ENCODE measurements at places on chromosomes 3 and 15.

DNA sequence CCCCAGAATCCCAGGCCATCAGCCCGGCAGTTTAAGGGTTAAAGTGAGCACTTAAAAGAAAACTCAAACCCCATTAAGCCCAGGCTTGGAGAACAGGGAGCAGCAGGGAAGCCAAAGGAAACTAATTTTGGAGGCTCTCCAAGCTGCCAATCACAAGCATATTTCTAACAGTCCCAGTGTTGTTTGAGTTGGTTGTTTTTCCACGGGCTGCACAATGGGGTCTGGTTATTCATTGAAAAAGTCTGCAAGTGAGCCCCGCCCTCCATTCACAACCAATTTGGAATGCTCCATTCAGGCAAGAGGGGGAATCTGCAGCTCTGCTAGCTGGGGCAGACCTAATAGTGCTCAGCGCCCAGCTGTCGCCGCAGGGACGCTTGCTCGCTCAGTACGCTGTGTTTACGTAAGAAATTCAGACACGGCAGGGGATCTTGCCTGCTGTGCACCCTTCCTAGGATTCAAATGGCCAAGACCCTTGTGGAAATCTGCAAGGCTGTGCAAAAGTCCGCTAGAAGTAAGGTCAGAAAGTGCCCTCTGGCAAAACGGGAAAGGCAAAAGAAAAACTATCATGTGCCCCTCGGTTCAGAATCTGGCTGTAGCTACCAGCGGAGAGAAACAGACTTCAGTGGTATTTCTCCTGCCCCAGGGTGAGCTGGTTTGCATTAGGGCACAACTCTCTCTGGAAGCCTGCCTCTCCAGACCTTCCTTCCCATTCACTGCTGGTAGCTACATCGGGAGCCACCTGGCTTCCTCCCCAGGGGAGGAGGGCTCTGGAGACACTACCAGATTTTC lies 11.0 kb downstream of the ETV5 start:
- peak; percentile 14 for DNase-seq

DNA sequence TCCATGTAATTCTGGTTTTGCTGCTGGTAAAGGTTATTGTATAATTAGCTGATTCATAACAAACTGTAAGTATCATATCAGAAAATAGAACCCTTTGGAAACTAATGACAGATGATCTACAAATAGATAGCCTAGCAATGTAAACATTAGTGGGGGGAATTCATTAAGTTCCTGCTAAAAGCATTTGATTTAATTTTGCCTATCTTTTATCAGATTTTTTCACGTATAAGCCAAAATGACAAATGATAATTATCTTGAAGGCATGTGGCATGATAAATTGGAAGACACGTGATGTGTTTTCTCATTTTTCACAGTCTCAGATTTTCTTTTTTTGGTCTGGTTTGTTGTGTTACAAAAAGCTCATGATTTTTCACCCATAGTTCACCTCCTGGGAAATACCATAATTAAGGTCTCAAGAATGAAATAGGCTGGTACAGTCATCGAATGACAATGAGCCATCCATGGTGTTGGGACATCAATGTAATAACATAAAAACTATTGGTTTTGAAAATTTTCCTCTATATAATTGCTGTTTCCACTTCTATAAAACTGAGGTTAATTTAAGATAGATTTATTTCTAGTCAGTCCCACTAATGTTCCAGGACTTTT lies 325.9 kb upstream of the TBL1XR1 start:
- DNase-seq, result no peak

GRCh38 chr3:170228093-170228766 lies 6.0 kb downstream of the PRKCI start:
- DNase-seq, result no peak

- DNase-seq, result no peak
Observed at GRCh38 chr3:193821151-193821668, 228.2 kb downstream of the OPA1 start.

DNA sequence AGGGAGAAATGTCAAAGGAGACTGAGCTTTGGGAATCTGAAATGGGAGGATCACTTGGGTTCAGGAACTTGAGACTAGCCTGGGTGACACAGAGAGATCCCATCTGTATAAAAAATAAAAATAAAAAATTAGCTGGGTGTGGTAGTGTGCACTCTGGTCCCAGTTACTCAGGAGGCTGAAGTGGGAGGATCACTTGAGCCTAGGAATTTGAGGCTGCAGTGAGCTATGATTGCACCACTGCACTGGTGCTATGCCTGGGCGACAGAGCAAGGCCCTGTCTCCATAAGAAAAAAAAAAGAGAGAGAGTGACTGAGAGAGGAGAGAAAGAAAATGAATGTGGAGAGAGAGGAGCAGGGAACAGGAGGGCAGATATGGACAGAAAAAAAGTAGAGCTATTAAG lies 72.8 kb downstream of the SENP2 start:
- no peak for DNase-seq

DNA sequence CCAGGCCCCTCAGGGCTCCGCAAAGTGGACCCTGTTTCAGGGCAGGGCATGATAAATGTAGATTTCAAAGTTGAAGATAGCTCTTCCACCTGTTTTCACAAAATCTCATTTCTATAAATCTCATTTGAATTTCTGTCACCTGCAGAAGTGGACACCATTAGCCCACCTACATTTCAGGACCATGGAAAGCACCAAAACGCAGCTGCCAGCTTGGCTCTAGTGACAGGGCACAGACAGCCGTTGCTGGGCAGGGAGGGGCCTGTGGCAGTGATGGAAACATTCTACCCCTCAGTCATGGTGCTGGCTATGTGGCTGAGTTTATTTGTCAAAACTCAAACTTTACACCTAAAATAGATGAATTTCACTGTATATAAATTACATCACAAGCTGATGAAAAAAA lies 40.4 kb downstream of the PRR23E start:
- DNase-seq, result no peak

- no peak for DNase-seq
Observed at GRCh38 chr3:133745981-133746711, at the start of gene TF. Gene TF, plus strand, starts transcription at chr3:133746393. Its CDS starts 48 bp downstream, at chr3:133746441.

- DNase-seq, result no peak
Observed at GRCh38 chr15:93212578-93212977, 123.6 kb upstream of the RGMA start.

GRCh38 chr15:39495871-39496840 lies 84.7 kb upstream of the THBS1 start:
- no peak for DNase-seq

DNA sequence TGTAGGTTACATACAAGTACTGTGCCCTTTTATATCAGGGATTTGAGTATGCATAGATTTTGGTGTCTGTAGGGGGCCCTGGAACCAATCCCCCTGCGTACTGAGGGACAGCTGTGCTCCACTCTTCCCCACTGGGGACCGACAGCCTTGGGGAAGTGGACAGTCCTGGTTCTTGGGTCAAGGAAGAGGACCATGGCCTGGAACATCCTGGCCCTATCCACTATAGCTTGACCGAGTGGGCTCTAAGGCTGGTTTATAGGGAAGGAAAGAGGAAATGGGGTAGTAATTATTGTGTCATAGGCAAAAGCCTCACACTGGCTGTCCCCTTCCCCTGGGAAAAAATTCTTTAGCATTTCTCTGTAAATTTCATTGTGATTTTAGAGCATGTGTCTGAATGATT lies 49.5 kb downstream of the CRTC3 start:
- no peak for DNase-seq

- DNase-seq, result peak; percentile 66
Observed at GRCh38 chr3:194023501-194024280, 112.3 kb upstream of the HES1 start.

DNA sequence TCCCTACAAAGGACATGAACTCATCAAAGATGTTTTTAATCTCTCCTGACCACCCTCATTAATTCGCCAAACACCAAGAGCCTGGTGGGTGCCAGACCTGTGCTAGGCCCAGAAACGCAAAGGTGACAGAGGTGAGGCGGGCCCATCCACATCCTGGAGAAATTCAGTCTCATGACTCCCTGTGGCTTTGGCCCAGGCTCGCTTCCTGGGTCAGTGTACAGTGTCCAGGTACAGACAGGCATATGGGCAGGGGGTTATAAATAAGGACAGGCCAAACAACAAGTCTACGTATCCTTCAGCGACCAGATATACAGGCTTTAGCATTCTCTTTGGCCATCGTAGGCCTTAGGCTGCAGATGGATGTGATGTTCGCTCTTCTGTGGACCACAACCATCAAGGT lies 945 bp upstream of the PLA2G4F start:
- DNase-seq, result no peak

DNA sequence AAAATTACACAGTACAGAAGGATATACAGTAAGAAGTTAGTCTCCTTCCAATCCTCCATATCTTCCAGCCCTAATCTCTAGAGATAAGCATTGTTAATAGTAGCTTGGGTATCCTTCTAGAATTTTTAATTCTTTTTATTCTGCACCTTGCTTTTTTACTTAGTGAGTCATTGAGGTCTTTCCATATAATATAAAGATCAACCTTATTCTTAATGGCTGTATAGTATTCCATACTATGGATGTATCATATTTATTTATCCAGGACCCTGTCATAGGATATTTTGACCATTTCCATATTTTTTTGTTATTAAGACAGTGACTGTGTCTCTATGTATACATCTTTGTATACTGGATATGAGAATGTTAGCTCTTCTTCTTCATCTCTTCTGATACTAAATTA lies 36.3 kb upstream of the SKOR1 start:
- no peak for DNase-seq

DNA sequence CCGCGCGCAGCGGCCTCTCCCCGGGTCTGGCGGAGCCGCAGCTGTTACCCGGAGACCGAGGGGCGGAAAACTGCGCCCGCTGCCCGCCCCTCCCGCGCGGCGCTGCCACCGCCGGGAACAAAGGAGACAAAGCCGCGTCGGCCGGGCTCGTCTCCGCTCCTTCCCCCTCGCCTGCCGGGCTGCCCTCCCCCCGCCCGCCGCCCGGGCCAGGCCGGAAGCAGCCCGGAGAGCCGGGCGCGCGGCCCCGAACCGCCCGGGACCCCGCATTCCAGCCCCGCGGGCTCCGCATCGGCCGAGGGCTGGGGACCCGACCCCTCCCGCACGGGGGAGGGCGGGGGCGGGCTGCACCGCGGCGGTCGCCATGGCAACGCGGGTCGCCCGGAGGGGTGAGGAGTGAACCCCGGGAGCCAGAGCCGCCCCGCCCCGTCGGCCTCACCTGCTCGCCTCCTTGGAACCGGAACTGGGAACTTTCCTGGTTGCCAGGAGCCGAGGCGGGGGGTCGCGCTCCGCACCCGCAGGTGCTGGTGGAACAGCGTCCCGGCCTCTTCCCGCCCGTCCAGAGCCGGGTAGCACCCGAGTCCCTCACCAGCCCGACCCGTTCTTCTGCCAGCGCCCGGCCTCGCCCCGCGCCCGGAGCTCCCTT lies 448 bp downstream of the PLXNB1 start:
- peak; percentile 38 for DNase-seq

DNA sequence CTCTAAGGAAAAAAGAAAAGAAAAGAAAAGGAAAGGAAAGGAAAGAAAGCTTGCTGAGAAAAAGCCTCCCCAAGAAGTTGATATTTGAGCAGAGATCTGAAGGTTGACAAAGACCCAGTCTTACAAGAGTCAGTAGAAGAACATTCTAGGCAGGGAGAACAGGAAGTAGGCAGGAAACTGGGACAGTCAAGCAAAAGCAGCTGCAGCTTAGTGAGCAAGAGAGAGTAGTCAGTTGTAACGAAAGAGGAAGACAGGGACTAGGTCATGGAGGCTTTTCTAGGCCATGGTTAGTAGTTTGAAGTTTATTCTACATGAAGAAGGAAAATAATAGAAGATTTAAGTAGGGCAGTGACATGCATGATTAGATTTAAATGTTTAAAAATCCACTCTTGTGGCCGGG lies 31.8 kb upstream of the KLHL6 start:
- no peak for DNase-seq

DNA sequence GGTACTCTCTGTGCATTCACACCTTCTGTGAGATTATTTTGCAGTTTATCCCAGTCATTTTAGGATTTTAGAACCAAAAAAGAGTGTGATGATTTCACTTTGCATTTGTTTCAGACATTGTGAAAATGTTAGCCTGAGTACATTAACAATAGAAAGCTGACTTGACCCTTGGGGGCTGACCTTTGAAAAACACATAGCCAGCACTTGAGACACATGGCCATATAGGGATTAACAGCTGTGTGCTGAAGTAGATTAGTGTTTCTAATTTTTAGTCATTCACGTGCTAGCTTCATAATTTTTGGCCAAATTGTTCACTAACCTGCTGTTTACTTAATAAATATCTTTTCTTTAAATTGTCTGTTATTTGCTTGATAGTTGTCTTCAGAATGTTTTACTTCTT lies 3.5 kb downstream of the FEM1B start:
- DNase-seq, result no peak

- no peak for DNase-seq
Observed at GRCh38 chr3:188319569-188319968, 165.6 kb downstream of the LPP start.

- no peak for DNase-seq
Observed at GRCh38 chr3:52250122-52250521, 4.6 kb downstream of the PPM1M start.

- no peak for DNase-seq
Observed at GRCh38 chr3:127325629-127325961, 37.7 kb upstream of the PRR20G start.

DNA sequence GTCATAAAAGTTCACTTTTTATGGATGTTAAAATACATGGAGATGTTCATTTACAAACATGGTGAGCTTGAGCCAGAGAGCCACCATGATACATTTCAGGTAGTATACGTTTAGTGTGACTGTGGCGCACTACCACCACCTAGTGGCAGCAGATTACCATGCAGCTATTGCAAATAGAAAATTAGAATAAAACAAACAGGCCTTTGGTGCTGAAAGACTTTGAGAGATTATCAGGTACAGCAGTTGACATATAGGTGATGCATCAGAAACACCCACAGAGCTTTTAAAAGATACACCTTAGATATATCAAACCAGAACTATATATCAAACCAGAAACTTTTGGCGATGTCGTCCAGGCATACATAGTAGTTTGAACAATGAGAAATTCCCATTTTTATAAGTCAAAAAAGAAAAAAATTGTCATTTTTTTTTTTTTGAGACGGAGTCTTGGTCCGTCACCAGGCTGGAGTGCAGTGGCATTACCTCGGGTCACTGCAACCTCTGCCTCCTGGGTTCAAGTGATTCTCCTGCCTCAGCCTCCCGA lies 42.0 kb upstream of the ICE2 start:
- DNase-seq, result peak; percentile 2

Measured in NCI-H2081 treated with DMSO at 0.1 percent for 48 hours (cell line).